ENCODE measurements at places on chromosomes 2 and 18. TPM values are rescaled to one million over a fixed set of nuclear protein-coding genes. Genes with fewer than 3 reads are reported as not detected.

Gene BAZ2B
- polyA plus RNA-seq = 12.9 TPM

- DNase-seq = no peak
Observed at GRCh38 chr2:239700686-239701345, 300.0 kb upstream of the HDAC4 start.

Gene TOGARAM2
- 0.23 TPM for polyA plus RNA-seq

- DNase-seq = no peak
Observed at GRCh38 chr2:12597610-12598009, 119.1 kb upstream of the TRIB2 start.

GRCh38 chr2:111688482-111688881 lies 195.5 kb downstream of the ANAPC1 start:
- DNase-seq = no peak

DNA sequence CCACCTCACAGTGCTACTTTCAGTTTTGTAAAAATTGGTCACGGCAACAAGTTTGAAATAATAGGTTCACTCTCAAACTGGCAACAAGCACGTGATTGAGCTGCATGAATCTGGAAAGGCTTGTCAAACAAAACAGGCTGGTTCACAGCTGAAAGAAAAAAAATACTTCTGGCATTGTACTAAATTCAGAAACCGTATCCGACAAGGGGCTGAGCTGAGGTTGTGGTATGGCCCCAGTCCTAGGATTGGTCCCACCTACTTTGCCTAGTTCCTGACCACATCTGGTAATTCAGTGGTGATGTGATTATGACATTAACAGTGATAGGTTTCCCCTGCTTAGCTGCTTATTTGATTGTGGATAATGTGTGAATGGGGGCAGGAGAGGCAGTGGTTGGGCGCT lies 326.5 kb upstream of the THUMPD2 start:
- DNase-seq = no peak

- DNase-seq = no peak
Observed at GRCh38 chr2:196159221-196159892, 12.0 kb downstream of the STK17B start.

GRCh38 chr2:181223234-181223633 lies 234.0 kb upstream of the ITGA4 start:
- DNase-seq = no peak

Gene FRZB
- not detected for polyA plus RNA-seq

GRCh38 chr18:28574175-28574574 lies 397.2 kb upstream of the CDH2 start:
- no peak for DNase-seq

- no peak for DNase-seq
Observed at GRCh38 chr2:235924675-235925063, 243.5 kb downstream of the GBX2 start.

DNA sequence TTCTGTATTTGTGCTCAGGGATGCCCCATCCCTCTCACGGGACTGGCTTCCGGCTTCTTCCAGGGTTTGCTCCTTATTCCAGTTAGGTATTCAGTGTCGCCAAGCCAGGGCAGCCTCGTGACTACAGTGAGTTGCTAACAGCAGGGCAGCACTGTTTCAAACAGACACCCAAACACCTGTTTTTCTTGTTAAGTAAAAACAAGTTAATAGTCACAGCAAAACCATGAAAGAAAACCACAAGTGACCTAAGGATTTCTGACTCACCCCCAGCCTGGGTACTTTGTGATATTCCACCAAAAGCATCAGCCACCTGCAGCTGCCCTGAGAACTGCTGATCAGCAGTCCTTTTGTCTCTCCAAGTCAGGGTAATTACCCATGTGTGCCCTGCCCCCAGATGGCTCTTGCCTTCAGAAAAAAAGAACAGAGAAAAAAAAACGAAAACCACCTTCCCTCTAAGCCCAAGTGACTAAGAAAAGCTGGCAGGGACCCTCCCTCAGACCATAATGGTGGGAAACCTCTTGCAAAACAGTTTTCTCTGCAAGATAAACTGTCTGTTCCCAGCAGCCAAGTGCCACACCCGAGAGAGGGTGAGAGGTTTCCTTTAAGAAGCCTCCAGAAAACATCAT lies 178.2 kb downstream of the ANAPC1 start:
- peak; percentile 28 for DNase-seq

GRCh38 chr2:221337957-221338685 lies 234.0 kb downstream of the EPHA4 start:
- DNase-seq = no peak
